Suppressor macrophage treated with lipopolysaccharide for 1 hour (primary cell): ENCODE measurements at places on chromosomes 4 and X.

- no peak for DNase-seq
Observed at GRCh38 chrX:22234380-22234779, 38.3 kb upstream of the CBLL2 start.

DNA sequence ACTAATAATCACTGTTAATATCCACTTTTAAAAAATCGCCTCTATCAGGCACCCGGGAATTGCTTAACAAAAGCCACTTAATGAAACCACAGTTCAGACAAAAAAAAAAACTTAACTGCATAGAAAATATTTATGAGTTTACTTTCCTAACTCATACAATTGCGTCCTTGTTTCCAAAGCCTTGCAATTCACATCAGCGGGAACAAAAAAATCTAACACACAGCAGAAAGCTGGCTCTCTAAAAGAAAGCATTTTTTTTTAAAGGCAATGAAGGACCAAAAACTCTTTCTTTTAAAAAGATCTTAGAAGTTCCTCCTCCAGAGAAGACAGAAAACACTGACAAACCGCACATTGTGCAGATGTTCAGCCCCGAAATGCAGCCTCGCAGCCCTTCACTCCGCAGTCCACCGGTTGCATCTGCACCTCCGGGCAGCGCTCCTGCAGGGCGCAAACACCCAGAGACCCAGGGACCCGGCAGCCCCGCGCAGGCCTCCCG, 812 bp downstream of the FAT1 start:
- DNase-seq, result no peak

DNA sequence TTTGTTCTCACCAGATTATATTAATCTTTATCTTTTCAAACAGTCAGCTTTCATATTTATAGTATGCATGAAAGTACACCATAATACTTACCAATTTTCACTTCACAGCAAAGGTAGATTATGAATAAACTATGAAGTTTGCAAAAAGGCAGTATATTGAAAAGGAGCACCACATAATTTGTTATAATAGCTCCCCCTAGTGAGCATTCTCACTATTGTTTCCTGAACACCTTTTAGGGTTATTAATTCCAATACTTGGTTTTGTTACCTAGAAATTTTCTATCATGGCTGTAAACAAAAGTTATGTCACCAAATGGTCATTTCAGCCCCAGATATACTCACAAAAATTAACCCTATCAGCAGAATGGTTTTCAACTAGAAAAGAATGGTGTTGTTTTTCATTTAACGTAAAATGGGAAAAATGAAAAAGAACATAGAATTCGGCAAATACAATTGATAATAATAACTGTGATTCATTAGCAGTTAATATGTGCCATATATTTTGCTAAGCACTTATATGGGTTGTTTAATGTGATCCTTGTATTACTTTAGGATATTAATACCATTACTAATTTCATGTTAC, 30.2 kb upstream of the NKX6-1 start:
- peak; percentile 54 for DNase-seq

DNA sequence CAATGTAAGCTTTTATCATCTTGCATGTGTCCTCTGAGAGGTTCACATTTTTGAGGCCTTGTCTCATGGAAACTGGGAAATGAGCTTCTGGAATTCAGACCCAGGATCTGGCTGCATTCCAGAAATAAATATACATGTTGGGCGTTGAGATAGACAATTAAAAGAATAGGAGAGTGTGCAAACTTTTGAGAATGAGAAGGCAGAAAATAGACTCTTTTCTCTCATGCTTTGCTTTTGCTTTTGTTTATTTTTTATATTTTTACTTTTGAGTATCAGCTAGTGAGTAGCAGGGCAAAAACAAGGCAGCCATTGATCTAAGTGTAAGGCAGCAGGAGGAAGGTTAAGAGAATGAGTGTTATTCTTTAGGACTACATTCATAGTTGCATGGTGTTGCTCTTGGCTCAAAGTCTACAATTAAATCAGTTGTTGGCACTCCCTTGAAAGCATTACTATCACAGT, 12.4 kb downstream of the SHROOM3 start:
- no peak for DNase-seq

DNA sequence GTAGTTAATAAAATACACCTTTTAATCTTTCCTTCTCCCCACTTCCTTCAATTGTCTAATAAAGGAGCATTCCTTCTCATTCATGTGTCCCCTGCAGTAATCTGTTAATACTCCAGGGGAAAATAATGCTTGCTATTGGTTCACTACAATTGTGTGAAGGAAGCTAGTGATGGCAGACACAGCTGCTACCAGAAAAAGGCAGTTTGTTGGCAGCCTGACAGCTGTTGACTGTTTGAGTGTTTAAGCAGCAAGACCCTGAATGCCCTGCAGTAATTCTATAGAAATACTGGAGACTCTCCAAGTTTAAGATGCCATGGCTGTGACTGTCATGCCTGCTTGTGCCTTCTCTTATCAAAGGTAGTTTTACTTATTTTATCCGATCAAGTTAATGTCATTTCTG, 359.5 kb downstream of the C4orf33 start:
- no peak for DNase-seq

- DNase-seq, result no peak
Observed at GRCh38 chr4:1315306-1315705, 25.6 kb downstream of the MAEA start.

DNA sequence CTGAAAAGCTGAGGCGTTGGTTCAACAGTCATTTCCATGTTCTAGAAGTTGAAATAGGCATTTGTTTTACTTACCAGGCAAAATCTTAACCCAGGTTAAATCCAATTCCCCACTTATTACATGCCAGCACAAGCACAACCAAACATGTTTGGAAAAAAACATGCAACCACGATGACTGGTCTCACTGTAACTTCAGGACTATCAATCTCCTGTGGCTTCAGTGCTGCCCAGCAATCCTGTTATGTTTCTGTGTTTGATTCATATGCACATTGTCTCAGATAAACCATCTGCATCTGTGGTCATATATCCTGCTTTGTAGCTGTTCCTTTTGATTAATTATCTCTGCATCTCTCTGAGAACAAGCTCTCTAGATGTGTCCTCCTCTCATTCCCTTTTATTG, 28.3 kb downstream of the PRDM8 start:
- DNase-seq, result no peak

- DNase-seq, result no peak
Observed at GRCh38 chr4:85128246-85129204, 162.0 kb upstream of the WDFY3 start.

DNA sequence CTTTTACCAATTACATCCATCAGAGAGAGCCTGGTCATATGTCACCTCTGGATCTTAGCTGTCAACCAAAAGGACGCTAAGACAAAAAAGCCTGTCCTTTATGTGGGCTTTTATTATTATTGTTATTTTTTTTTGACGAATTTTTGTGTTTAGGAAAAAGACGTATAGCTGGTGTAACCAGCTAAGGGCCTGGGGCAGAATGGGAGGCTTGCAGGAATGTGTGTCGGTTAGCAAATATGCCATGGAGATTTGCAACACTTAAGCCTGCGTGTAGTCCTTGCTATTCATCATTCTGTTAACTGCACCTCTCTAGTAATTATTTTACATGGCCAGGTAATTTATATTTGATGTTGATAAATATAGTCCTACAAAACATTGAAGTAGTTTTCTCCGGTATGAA, 93.5 kb downstream of the TACR3 start:
- DNase-seq, result no peak

GRCh38 chr4:159150396-159150795, 47.5 kb downstream of the RAPGEF2 start:
- no peak for DNase-seq

DNA sequence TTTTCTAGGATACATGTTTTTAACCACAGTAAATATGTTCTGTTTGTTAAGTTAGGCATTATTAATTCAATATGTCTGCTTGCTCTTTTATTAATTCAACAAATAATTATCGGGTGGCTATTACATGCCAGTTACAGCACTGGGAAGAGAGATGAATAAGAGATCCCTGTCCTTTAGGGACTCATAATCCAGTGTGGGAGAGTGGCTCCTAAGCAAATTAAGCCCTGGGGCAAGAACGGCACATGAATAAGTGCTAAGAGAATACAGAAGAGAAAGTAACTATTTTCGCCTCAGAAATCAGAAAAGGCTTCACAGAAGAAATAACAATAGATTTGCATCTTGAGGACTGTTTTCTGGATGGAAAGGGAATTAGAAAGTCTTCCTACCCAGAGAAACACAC, 236.7 kb downstream of the NR3C2 start:
- no peak for DNase-seq

GRCh38 chr4:140867356-140867755, 111.2 kb upstream of the TBC1D9 start:
- no peak for DNase-seq

GRCh38 chr4:151418385-151418784, 9.4 kb downstream of the FHIP1A start:
- no peak for DNase-seq

DNA sequence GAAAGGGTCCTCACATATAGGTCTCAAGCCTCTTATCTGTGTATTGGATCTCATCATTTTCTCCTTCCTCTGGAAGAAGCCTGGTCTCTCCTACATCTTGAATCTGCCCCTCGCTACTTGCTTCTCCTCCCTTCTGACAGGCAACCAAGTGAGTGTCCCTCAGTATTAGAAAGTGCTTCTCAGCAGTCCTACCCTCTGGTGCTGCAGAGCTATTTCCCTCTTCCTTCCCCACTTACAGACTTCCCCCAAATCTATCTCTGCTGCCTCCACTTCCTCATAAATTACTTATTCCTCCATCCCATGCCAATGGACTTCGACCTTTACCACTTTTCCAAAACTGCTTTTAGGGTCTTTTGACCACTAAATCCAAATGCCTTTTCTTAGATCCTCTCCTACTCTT, 129.1 kb upstream of the NAP1L5 start:
- DNase-seq, result peak; percentile 41

- no peak for DNase-seq
Observed at GRCh38 chr4:19675172-19675811, 576.4 kb upstream of the SLIT2 start.

DNA sequence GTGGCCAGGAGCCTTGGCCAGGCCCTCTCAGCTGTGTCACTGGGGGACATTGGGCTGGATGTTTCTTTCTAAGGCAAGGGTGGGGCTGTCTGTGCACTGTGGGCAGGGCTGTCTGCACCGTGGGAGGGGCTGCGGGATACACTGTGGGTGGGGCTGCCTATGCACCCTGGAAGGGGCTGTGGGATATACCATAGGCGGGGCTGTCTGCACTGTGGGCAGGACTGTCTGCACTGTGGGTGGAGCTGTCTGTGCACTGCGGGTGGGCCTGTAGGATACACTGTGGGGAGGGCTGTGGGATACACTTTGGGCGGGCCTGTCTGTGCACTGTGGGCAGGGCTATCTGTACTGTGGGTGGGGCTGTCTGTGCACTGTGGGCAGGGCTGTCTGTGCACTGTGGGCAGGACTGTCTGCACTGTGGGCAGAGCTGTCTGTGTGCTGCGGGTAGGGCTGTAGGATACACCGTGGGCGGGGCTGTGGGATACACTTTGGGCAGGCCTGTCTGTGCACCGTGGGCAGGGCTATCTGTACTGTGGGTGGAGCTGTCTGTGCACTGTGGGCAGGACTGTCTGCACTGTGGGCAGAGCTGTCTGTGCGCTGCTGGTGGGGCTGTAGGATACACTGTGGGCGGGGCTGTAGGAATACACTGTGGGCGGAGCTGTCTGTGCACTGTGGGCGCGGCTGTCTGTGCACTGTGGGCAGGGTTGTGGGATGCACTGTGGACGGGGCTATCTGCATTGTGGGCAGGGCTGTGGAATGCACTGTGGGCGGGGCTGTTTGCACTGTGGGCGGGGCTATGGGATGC, 31.1 kb downstream of the ACOX3 start:
- peak; percentile 32 for DNase-seq

DNA sequence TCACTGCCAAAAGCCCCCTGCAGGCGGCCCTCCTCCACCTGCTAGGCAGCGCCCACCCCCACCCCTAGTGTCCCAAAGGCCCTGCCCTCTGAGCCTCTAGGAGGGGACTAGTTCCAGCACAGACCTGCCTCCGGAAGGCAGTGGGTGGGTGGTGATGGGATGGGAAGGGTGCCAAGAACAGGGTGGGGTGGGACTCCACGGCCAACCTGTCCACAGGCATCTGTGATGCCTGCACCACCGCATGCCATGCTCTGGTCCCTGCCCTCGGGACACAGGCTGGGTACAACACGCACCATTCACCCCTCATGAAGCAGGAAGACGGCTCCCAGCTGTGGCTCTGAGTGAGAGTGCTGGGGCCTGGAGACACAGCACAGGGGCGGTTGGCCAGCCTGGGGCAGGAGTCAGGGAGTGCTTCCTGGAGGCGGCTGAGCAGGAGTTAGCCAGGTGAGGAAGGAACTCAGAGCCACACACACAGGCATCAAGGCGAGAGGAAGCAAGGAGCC, 243.1 kb upstream of the PSAPL1 start:
- no peak for DNase-seq

DNA sequence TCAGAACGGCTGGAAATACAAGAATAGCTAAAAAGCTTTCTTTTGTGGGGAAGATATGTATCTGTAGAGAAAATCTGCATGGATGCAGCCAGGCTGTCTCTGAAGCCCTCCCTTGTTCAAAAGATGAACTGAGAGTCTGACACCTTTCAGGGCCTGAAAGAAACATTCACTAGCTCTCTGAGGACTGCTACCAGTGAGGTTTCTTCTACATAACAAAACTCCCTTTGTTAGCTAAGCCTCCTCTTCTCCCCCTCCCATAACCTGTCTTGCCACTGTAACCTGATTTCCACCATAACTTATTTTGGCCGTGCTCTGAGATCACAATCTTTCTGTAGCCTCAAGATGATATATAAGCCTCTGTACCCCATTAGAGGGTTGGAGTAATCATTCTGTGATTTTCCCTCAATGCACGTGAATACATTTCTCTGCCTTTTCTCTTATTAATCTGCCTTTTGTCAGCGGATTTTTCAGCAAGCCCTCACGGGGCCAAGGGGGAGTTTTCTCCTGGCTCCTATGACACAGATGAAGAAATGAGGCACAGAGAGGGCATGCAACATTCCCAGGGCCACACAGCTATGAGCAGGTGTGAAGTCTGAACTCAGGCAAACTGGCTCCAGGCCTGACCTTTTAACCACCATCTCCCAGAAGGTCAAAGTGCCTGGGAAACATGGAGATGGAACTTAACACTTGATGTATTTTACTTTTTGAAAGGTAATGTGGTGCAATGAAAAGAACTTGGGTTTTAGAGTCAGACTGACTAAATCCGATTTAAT, 161.6 kb upstream of the PRDX4 start:
- DNase-seq, result no peak

GRCh38 chrX:129310000-129310399, 213.3 kb downstream of the SMARCA1 start:
- no peak for DNase-seq

DNA sequence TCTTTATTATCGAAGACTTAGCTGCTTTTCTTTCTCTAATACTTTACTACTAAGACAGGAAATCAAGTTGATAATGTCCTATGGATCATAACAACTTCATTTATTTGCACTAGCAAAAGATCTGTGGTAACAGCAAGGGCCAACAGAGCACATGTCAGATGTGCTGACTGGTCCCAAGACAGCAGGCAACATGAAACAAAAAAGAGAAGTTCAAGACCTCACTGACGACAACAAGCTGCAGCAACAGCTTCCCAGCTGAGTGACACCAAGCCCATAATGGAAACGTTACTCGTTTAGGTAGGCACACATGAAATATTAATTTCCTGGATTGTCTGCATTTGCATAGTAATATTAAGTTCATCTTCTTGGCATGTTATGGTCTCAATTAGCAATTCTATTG, 126.9 kb downstream of the UNC5C start:
- DNase-seq, result peak; percentile 1

GRCh38 chr4:74659576-74660411, 134.5 kb downstream of the BTC start:
- peak; percentile 84 for DNase-seq

- DNase-seq, result no peak
Observed at GRCh38 chr4:159950707-159951106, 847.8 kb downstream of the RAPGEF2 start.
